ENCODE measurements at places on chromosomes 5 and 9. TPM values are rescaled to one million over a fixed set of nuclear protein-coding genes. Genes with fewer than 3 reads are reported as not detected.
A peak's percentile ranks its signal among the peaks of the same experiment; 100 is the strongest.

GRCh38 chr9:109886617-109887016 lies 106.6 kb downstream of the PALM2AKAP2 start:
- no peak for DNase-seq

DNA sequence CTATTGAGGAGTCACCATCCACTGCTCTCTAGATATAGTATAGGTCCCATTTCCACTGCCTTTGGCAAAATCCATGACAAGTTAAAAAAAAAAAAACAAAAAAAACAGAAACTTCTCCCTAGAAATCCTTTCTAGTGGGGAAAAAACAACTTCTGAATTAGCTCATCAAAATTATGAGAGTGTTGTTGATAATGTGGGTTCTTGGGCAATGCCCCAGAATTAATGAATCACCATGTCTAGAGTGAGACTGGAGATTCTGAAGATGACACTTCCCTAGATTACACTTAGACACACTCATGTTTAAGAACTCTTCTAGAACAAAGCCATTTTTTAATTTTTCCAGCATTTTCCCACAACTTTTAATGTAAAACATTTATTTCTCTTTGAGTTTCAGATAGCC lies 728.0 kb upstream of the C9orf72 start:
- DNase-seq = no peak

GRCh38 chr5:56856541-56857178 lies 41.3 kb downstream of the MAP3K1 start:
- peak; percentile 21 for DNase-seq

DNA sequence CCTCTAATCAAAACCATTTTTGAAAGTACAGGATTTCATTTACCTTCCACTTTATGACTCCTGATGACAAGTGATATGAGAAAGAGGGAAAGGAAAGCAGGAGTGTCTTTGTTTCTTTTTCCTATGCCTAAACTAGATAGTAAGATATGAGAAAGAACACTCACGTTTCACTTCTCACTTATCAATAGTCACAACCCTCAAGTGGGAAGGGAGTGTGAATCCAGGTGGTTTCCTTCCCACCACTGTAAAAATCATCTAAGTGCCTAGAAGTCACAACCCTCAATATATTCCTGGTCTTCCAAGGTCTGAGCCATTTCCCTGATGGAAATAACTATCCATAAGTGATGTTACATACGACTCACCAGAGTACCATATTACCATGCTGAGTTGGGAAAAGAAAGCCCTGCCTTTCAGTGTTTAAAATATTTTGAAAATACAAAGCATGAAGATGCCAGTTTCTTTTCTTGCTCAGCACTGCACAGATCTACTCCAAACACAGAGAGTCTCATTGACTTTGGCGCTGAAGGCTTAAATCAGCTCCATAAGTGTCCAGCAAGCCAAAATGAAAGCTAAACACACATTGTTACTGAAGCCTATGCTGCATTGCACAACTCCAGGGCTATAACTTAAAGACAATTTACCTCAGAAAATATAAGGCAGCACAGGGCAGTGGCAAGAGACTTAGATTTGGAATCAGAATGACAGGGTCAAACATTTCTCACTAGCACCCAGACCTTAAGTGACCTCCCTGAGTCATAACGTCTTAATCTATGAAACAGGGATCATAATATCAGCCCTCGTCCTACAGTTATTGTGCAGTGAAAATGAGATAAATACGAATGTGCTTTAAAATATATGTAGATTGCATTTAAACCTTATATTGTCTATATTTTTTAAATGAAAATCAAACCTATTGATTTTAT lies 301.2 kb downstream of the KIAA0825 start:
- no peak for DNase-seq

SOX30 gene
- total RNA-seq = not detected

DNA sequence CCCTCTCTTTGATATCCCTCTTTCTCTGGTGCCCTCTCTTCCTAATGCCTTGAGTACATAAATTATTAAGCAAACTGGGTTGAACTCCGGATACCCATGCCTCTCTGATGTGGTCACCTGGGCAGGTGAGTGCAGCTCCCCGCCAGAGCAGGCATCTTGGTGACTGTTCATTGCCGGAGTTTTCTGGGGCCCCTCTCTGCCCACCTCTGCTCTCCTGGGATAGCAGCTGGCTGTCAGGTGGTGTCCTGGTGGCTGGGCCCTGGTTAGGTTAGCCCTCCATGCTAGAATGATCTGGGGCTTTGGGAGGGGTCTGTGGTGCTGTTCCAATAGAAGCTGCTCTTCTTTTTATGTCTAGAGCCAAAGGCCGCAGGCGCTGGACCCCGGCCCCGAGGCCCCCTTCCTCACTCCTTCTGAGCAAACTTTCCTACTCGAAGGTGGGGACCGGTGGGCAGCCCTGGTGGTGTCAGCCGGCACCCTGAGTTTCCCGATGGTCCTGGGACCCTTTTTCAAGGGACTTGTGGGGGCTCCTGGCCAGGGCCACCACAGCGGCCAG lies 4.9 kb upstream of the SCGB3A1 start:
- DNase-seq = no peak

SLC27A6 gene
- total RNA-seq = under 0.01 TPM

MEGF10 gene
- total RNA-seq = 0.60 TPM

- peak; percentile 73 for DNase-seq
Observed at GRCh38 chr5:157870837-157871834, 12.2 kb upstream of the CLINT1 start.

DNA sequence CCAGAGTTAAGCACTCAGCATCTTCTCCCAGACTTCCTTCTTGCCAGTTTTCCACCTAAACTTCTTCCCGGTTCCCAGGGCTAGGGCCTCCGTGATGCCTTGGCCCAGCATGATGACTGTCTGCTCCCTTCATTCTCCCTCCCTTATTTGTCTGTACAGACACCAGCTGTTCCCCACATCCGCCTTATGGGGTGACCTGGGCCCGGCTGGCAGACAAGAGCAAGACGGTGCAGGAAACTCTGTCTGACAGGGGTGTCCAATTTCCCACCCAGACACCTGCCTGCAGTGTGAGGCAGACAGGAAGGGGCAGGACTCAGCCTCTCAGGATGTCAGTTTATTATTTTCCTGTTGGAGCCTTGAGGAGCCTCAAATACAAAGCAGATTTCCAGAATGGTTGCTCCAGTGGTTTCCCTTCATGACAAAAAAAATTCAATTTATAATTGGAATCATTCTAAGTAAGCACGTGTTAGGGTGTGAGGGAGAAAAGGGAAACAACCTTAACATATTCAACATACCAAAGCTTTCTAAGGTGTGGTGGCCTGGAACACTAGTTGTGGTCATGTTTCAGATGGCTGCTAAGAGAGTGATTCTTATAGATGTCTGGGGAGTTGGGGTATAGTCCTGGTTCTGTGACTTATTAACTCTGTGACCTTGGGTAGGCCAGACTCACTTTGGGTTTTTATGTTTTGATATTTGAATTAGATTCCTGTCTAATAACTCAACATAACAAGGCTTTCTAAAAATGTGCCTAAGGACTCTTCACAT lies 234.5 kb downstream of the PAPPA start:
- DNase-seq = no peak

GRCh38 chr5:31122998-31123951 lies 70.2 kb upstream of the CDH6 start:
- no peak for DNase-seq

DNA sequence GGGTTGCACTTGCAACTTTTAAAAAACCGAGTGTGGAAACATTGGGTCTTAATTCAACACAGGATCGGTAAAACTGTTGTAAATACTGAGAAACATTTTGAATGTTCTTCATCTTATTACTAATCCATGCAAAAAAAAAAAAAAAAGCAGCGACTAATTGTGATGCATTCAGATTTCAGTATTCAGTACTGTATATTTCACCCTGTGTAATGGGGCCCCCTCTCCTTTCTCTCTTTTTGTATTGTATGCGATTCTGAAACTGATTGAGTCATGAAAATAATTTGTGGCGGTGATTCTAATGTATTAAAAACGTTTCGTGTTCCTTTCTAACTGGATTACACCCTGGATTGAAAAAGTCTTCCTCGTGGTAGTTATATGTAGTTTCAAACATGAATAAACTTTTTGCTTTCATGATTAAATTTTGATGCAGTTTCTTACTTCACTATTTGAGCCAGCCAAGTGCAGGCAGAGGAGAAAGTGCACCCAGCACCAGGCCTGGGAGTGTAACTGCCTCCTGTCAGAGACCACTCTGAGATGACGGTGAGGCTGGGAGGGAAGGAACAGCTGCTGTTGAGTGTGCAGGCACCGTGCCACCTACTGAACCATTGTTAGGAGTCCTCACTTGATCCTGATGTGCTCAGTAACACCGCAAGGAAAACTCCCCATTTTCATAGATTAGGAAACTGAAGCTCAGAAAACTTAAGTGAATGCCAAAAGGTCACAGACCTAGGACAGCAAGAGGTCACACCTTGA lies 220.0 kb downstream of the PBX3 start:
- DNase-seq = no peak

KCNV2 gene
- total RNA-seq = not detected

DNA sequence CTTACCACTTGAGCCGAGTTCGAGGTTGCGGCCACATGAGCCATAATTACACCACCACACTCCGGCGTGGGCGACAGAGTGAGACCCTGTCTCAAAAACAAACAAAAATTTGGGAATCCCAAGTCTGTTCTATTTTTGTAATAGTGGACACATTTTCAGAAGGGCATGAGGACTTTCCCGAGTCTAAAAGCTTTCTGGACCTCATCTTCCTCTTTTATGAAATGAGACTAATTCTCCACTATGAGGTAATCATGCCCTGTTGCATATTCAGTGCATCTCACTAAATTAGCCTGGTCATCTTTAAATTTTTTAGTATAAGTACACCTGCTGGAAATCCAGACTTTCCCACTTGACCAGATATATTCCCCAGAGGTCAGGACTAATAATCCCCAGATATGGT lies 55.7 kb downstream of the GGTA1 start:
- no peak for DNase-seq

DNA sequence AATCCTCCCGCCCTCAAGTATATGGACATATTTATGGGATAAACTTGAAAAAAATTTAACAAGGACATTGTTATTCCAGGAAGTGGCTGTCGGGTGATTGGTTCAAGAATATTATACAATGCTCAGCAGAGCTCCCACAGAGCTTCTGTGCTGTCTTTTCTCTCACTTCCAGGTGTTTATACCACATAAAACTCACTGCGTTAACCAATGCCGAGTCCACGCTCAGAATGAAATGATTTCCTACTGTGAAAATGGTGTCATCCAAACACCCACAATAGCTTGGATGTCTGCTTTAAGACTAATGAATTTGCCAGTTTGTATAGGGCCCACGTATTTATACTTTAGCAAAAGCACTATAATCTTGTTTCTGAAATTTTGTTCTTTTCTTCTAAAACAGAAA lies 368.2 kb downstream of the NDUFS4 start:
- DNase-seq = no peak
